NCI-H526 (cell line): ENCODE measurements at places on chromosomes 3 and 15.
A peak's percentile ranks its signal among the peaks of the same experiment; 100 is the strongest.

DNA sequence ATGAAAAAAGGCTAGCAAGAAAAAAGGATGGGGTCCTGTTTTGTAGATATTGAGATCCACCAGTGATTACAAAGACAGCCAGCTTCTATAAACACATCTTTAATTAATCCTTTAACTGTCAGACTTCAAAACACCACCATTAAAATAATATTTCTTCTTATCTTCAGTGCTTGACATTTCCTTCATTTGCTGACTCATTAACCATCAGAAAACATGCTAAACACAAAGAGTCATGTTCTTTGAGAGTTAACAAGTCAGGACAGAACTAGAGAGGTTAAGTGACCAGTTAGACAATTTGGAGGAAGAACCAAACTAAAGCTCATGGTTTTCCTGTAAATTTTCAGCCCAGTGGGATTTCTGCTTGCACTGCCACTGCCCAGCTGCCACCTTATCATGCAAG lies 111.4 kb downstream of the MEIS2 start:
- no peak for DNase-seq

GRCh38 chr3:53858096-53858741 lies 11.9 kb downstream of the IL17RB start:
- DNase-seq, result no peak

- DNase-seq, result no peak
Observed at GRCh38 chr3:192060160-192060781, 599.3 kb downstream of the PYDC2 start.

- no peak for DNase-seq
Observed at GRCh38 chr3:33391255-33391995, 48.8 kb downstream of the UBP1 start.

DNA sequence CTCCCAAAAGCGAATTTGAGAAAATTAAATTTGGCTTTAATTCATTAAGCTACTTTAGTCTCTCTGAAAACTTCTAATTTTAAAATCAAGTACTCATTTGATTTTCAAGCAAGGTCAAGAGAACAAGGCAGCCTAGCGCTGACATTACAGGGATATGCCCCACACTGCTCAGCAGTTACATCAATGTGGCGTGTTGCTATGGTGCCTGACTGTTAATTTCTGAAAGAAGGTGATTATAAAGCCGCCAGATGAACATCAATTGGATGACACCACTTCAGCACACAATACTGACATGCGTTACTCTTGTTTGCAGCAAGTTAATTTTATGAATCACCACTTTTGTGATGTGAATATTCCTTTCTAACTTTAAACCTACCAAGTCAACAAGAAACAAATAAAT lies 284.4 kb downstream of the FOXP1 start:
- DNase-seq, result no peak

GRCh38 chr3:175212896-175213295 lies 353.8 kb downstream of the NAALADL2 start:
- no peak for DNase-seq

GRCh38 chr3:191094057-191094845 lies 104.8 kb upstream of the OSTN start:
- DNase-seq, result no peak

DNA sequence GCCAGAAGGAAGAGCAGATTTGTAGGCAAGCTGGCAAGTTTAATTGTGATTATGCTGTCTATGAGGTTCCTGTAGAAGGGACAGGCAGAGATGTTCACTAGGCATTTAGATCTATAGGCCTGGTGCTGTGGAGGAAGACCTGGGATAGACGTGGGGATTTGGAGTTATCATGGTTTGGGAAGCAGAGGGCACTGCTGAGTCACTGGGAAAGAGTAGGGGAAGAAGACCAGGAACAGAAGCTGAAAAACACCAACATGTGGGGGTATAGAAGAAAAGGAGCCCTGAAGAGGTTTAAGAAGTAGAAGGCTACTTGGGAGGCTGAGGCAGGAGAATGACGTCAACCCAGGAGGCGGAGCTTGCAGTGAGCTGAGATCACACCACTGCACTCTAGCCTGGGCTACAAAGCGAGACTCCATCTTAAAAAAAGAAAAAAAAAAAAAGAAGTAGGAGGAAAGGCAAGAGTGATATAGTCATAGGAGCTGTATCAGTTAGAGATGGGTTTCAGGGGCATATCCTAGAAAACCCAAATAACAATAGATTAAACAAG lies 19.3 kb downstream of the GRK7 start:
- peak; percentile 8 for DNase-seq

DNA sequence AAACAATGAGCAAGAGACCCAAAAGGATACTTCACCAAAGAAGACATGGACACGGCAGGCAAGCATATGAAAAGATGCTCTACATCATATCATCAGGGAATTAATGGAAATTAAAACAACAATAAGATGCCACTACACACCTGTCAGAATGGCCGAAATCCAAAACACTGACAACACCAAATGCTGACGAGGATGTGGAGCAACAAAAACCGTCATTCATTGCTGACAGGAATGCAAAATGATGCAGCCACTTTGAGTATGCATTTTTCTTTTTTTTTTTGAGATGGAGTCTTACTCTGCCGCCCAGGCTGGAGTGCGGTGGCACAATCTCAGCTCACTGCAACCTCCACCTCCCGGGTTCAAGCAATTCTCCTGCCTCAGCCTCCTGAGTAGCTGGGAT lies 19.0 kb downstream of the EDC3 start:
- DNase-seq, result no peak

DNA sequence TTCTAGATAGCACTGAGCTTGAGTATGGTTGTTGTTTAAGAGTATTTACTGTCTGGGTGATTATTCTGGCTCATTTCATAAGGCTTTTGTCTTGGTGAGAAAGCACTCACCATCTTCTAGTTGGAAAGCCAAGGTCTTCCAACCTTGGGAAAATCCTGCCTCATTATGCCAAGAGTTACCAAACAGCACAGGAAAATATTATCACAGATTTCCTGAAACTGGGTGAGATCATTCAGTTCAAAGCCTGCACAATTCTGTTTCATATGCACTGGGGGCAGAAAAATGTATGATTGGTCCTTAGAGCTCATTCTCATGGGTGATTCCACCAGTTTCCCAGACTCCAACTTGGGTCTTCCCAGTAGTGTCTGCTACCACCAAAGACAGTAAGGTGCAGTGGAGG lies 291.8 kb downstream of the RORA start:
- DNase-seq, result no peak

DNA sequence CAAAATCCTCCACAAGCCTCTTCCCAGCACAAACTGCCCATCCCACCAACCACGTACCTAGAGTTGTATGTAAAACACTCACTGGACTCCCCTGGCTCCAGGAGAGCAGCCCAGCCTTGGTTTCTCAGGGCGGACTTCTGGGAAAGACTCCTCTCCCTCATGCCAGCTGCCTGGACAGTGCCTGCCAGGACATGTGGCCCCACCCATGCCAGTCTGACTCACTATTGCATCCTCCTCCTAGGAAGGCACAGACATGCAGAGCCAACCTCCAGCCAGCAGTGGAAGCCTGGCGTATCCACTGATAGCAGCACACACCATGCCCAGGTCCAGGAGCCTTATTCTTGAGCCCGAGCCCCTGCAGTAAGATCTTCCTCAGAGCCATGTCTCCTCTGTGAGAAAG lies 8.6 kb downstream of the PKM start:
- no peak for DNase-seq

- DNase-seq, result no peak
Observed at GRCh38 chr3:156808025-156808424, 18.1 kb upstream of the LEKR1 start.

DNA sequence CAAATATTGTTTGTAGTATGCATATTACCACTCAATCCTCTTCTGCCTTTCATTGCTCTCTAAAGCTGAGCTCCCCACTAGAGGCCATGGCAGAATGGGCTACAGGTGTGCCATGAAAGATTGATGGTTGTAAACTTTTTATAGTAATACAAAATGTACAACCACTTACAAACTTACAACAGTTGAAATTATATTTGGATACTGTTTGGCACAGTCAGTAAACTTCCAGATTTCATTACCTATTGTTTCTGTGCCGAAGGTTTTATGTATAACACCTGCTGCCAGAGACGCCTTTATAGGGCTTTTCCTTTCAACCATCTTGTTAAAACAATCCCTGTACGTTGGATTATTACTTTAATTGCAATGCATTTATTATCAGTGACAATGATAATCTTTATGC lies 7.0 kb downstream of the ROPN1 start:
- no peak for DNase-seq

DNA sequence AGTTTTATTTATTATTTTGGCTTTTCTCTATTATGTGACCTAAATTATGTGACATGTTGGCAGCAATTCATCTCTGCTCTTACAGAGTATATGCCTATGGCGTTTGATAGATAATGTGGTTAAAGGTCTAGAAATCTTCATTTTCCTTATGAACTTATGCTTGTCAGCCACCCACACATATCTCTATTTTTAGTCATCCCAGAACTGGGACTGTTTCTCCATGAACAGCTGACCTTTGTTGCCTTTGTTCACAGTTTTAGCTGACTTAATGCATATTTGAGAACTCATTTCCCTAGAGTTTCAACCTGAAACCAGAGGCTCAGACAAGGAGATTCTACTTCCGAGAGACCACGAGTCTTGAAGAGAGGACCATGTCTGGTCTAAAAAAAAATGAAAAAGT lies 176.5 kb downstream of the RAP2B start:
- no peak for DNase-seq

DNA sequence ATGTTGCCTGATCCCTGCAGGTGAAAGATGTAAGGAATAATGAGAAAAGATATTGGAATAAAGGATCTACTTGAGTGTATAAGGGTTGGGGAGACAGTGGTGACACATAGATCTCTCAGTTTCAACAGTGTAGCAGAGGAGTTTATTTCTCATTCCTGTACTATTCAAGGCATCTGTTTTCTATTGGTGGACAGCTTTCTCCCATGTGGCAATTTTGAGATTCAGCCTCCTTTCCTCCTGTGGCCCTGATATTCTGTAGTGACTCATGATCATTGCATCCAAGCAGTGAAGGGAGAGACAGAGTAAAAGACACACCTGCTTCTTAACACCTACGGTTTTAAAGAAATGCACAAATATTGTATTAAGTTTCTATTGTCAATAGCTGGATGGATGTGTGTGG lies 327.6 kb downstream of the GRM7 start:
- DNase-seq, result no peak

DNA sequence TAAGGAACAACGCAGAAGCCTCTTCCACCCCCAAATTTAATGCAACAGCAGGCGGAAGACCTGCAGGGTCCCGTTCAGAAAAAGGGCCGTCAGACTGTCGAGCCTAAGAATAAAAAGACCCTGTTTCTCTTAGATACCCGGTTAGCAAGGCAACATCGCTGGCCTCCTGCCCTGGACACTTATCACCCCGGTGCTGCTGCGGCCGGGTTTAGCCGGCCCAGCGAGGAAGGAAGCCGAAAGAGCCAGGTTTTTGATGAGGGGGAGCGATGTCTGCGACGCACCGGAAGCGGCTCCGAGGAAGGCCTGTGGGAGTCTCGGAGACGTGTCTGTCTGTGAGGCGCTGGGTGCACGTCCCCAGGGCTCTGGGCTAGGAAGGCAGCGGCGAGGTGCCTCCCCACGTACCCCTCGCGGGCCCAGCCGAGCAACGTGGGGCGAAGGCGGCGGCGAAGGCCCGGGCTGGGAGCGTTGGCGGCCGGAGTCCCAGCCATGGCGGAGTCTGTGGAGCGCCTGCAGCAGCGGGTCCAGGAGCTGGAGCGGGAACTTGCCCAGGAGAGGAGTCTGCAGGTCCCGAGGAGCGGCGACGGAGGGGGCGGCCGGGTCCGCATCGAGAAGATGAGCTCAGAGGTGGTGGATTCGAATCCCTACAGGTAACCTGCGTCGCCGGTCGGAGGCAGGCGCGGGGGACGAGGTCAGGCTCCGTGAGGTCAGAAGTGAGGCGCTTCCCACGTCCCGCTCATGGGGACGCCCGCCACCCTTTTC lies at the start of gene UBA5:
UBA5 (plus strand) TSS at position 278 of the 759 bp plus-strand sequence; CDS start at position 487, 209 bp downstream.
- peak; percentile 75 for DNase-seq

- no peak for DNase-seq
Observed at GRCh38 chr3:111227216-111227615, 155.6 kb downstream of the NECTIN3 start.

DNA sequence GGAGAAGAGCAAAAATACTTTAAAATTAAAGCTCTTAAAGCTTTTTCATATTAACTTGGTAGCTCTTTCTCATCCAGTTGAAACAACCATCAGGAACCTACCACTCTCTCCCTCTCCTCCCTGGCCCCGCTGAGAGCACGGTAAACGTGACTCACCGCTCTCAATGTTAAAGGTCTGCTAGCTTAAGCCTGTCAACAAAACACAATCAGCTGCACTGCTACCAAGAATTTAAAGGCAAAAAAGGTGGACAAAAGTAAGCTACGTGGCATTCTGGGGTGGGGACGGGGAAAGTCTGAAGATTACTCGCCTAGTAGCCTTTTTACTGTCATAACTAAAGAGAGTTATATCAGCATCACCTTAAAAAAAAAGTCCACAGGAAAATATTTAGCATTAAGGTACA lies 8.4 kb upstream of the GP5 start:
- no peak for DNase-seq

DNA sequence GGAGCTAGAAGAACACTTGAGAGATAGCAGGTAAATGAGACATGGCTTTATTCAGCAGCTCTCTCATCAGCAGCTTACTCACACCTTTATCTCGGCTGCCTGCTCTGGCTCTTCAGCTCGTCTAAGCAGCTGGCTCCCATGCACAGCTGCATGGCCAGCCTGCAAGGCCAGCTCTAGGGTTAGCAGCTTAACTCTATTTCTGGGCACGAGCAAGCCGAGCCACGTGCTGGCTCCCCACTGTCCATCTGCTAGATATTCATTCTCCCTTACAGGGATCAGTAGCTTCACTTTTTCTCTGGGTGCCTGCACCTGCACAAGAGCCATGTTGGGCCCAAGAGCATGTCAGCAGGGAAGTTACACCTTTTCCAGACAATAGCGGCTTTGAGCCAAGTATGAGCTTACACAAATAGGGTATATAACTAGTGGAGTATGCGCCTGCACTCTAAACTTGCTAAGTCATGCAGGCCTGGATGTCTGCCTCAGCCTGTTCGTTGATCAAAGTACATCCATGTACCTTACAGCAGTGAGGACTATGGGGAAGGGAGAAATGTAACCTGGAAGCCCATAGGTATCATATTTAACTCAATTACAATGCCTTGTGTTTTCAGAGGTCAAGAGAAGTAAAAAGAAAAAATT lies 174.9 kb upstream of the SNTN start:
- DNase-seq, result no peak

DNA sequence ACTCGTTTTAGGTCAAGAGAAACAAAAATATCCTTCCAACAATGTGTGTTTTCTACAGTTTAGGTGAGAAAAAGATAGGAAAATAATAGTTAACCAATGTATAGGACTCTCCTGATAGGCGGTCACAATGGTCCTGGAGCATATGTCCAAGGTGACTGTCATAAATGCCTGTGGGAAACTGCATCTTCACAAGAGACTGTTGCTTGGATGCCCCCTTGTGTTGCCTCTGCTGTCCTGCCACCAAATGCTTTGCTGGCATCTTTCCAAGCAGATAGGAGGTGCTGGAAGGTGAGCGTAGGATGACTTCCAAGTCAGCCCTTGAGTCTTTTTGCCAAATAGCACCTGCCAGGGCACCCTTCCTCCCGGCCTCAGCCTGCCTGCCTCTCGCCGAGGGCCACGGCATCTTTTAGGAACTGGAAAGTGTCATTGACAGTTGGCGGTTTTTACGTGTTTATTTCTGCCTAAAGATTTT lies 24.1 kb upstream of the SACM1L start:
- peak; percentile 8 for DNase-seq
